T-helper 2 cell treated with Interferon-gamma antibody and Interleukin-4, amounts not matched to agents 5 μg/mL and 100 μg/mL, for 36 hours (primary cell): ENCODE measurements at places on chromosomes 11 and 22.

GRCh38 chr22:39174498-39175352 lies 22.2 kb upstream of the CBX7 start:
- peak overlapping the region; percentile 31 for H3K4me3 ChIP-seq
- peaks cover 3% of the 10 kb centered on the region for H3K27me3 ChIP-seq

DNA sequence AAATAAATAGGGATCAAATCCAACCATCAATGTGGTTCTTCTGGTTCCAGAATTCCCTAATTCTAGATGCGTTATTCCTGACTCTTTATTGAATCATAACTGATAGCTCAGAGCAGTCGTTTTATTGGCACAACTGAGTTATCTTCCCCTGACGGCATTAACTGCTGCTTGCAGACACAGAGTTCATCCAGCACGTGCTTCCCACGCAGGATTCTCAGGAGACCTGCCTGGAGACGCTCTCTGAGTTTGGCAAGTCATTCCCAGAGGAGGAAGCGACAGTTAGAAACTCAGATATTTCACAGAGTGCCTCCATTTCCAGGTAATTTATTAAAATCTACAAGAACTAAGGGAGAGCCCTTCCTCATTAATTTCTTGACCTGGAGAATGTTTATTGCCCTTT lies 35.4 kb upstream of the PHF21B start:
- no peaks in the 10 kb centered on the region for H3K27me3 ChIP-seq
- no peak overlapping the region for H3K4me3 ChIP-seq
- H3K36me3 ChIP-seq: no peaks in the 10 kb centered on the region
- no peak for DNase-seq
- no peak overlapping the region for H3K27ac ChIP-seq
- no peaks in the 10 kb centered on the region for H3K4me1 ChIP-seq

- H3K27ac ChIP-seq: no peak overlapping the region
- no peaks in the 10 kb centered on the region for H3K36me3 ChIP-seq
- DNase-seq: no peak
- H3K27me3 ChIP-seq: no peaks in the 10 kb centered on the region
- H3K4me3 ChIP-seq: no peak overlapping the region
- no peaks in the 10 kb centered on the region for H3K4me1 ChIP-seq
Measured at GRCh38 chr11:110990311-110990710, 255.2 kb upstream of the POU2AF2 start.

DNA sequence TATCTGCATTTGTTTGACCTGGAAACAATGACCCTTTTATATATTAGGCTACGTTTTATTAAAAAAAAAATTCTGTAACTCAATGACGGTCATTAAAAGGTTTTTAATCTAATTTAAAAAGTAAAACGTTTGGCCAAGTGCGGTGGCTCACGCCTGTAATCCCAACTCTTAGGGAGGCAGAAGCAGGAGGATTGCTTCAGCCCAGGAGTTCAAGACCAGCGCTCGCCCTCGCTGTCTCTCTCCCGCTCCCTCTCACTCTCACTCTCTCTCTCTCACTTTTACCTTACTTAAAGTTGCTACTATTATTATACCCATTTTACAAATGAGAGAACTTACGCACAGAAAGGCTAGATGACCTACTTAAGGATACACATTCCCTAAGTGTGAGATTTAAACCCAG lies 814 bp upstream of the NARS2 start:
- no peaks in the 10 kb centered on the region for H3K27me3 ChIP-seq
- peaks cover 28% of the 10 kb centered on the region for H3K4me1 ChIP-seq
- no peak for DNase-seq
- H3K4me3 ChIP-seq: peak overlapping the region; percentile 98
- peak overlapping the region; percentile 31 for H3K27ac ChIP-seq

DNA sequence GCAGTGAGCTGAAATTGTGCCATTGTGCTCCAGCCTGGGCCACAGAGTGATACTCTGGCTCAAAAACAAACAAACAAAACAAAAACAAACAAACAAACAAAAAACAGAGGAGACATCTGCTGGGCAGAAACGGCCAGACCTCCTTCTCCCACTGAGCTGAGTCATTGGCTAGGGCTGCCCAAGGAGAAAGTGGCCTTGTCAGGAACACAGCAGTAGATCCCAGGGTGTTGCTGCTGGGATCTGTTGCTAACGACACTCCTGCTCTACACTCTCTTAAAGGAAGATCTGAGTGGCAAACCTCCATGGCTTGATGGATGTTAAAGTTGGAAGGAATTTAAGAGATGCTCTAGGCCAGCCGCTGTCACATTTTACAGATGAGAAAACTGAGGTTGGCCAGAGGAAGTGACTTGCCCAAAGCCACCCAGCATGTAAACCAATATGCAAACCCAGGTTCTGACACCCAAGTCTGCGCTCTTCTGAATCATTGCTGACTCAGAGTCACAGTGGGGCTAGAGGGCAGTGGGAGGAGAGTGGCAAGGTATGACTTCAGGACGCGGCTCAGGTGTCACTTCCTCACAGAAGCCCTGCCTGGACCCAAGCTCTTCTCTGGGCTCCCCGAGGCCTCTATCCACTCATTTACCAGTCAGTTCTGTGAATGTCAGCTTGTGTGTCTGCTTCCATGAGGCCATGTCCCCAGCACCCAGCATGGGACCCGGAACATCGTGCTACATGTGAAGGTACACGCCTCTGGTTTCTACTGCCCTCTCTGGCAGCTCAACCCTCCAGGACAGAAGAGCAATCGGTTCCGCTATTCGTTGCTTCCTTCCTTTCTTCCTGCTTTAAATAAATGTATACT lies 11.3 kb upstream of the GDPD5 start:
- DNase-seq: peak; percentile 74
- peaks cover 42% of the 10 kb centered on the region for H3K4me1 ChIP-seq
- H3K36me3 ChIP-seq: no peaks in the 10 kb centered on the region
- no peaks in the 10 kb centered on the region for H3K27me3 ChIP-seq
- H3K4me3 ChIP-seq: no peak overlapping the region

- no peaks in the 10 kb centered on the region for H3K27me3 ChIP-seq
- H3K27ac ChIP-seq: no peak overlapping the region
- no peaks in the 10 kb centered on the region for H3K4me1 ChIP-seq
- H3K4me3 ChIP-seq: no peak overlapping the region
- no peaks in the 10 kb centered on the region for H3K36me3 ChIP-seq
- DNase-seq: no peak
Measured at GRCh38 chr11:132539590-132540368, 992.5 kb downstream of the OPCML start.

DNA sequence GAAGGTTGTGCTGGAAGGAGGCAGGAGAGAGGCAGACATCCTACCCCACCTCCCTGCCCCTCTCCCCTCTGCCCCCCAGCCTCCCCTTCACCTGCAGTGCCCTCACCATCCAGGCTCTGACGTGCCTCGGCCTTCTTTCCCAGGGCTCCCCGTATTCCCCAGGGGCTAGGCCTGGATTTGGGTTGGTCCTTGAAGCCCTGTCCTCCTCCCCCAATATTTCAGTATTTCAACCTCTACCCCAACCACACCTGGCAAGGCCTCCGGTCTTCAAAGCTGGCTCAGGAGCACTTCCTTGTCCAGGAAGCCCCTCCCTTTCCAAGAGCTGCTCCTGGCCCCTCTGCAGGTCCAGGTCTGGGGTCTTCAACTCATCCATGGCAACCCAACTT lies 8.6 kb upstream of the PDE2A start:
- H3K27me3 ChIP-seq: peaks cover 6% of the 10 kb centered on the region
- peaks cover 15% of the 10 kb centered on the region for H3K36me3 ChIP-seq
- peaks cover 24% of the 10 kb centered on the region for H3K4me1 ChIP-seq
- DNase-seq: no peak
- no peak overlapping the region for H3K4me3 ChIP-seq

GRCh38 chr11:88569342-88569741 lies 231.8 kb upstream of the CTSC start:
- H3K27me3 ChIP-seq: peaks cover 5% of the 10 kb centered on the region
- DNase-seq: no peak
- H3K36me3 ChIP-seq: no peaks in the 10 kb centered on the region
- H3K4me1 ChIP-seq: no peaks in the 10 kb centered on the region
- no peak overlapping the region for H3K27ac ChIP-seq

GRCh38 chr11:102882389-102883024 lies 7.7 kb upstream of the MMP12 start:
- DNase-seq: no peak
- H3K4me3 ChIP-seq: no peak overlapping the region
- no peak overlapping the region for H3K27ac ChIP-seq
- H3K4me1 ChIP-seq: no peaks in the 10 kb centered on the region
- no peaks in the 10 kb centered on the region for H3K36me3 ChIP-seq
